EH (cell line): ENCODE measurements at places on chromosomes 16 and 17.

DNA sequence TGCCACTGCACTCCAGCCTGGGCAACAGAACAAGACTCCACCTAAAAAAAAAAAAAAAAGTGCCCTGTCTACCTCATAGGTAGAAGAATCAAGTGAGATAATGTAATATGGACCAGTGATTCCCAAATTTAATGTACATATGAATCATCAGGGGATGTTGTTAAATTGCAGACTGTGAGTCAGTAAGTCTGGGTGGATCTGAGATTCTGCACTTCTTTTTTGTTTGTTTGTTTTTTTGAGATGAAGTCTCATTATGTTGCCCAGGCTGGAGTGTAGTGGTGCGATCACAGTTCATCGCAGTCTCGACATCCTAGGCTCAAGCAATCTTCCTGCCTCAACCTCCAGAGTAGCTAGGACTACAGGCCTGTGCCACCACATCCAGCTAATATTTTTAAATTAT is 31.6 kb downstream of the HOXB1 start:
- DNase-seq, result peak; percentile 38

GRCh38 chr16:78770353-78771091 is 671.1 kb downstream of the WWOX start:
- DNase-seq, result no peak

GRCh38 chr16:3541527-3542155 is 35.6 kb downstream of the NLRC3 start:
- DNase-seq, result no peak

GRCh38 chr17:13576661-13577526 is 24.8 kb downstream of the HS3ST3A1 start:
- DNase-seq, result peak; percentile 40

- no peak for DNase-seq
Measured at GRCh38 chr17:76281573-76282371, 16.6 kb downstream of the UBALD2 start.

- no peak for DNase-seq
Measured at GRCh38 chr16:57794849-57795430, 7.4 kb downstream of the KIFC3 start.

- no peak for DNase-seq
Measured at GRCh38 chr16:28984619-28985135, at the start of gene LAT. LAT (plus strand) TSS chr16:28985052; CDS start chr16:28985418, 366 bp downstream.

GRCh38 chr17:21523497-21524210 is 147.5 kb downstream of the KCNJ12 start:
- no peak for DNase-seq

- peak; percentile 46 for DNase-seq
Measured at GRCh38 chr17:52025236-52025635, 133.3 kb downstream of the CA10 start.

- peak; percentile 32 for DNase-seq
Measured at GRCh38 chr17:71987634-71988033, 133.2 kb upstream of the SOX9 start.

DNA sequence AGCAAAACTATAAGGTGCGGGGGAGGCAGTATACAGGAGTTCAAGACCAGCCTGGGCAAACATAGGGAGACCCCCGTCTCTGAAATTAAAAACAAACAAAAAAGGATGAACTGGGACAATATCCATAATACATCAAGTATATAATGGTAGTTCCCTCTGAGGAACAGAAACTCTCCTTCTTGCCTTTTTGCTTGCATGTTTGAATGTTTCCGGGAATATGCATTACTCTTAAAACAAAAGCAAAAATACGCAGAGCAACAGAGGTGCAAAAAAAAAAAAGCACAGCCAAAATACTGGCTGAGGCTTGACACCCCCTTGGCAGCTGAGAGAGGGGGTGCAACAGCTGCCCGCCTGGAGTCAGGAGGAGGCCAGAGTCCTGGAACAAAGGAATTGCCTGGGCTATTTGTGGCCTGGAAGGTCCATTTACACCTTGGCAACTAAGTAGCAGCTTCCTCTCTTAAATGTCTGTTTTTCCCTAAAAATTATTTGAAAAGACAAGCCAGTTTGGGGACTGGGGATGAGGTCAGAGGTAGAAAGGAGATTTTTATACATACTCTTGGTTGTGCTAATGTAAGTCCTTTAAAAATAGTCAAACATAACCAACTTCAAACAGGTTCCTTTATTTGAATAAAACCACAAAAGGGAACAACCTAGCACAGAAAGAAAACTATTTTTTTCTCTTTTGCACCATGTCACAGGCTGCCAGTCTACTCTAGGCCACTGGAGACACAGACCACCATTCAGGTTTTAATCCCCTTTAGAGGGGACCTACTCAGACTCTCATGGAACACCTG is 19.5 kb downstream of the USP7 start:
- DNase-seq, result no peak

DNA sequence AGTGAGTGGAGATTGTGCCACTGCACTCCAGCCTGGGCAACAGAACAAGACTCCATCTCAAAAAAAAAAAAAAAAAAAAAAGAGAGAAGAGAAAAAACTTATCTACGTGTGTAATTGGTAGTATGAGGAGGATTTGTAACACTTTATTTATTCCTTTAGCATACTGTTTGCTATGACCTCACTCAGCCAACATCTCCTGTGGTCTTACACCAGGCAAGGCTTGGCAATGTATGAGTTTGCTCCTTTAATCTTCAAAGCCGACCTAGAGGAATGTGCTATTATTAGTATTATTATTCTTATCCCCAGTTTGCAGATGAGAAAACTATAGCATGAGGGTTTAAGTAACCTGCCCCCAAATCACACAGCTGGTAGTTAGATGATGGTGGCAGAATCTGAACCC is 35.8 kb upstream of the HAPSTR1 start:
- peak; percentile 48 for DNase-seq

DNA sequence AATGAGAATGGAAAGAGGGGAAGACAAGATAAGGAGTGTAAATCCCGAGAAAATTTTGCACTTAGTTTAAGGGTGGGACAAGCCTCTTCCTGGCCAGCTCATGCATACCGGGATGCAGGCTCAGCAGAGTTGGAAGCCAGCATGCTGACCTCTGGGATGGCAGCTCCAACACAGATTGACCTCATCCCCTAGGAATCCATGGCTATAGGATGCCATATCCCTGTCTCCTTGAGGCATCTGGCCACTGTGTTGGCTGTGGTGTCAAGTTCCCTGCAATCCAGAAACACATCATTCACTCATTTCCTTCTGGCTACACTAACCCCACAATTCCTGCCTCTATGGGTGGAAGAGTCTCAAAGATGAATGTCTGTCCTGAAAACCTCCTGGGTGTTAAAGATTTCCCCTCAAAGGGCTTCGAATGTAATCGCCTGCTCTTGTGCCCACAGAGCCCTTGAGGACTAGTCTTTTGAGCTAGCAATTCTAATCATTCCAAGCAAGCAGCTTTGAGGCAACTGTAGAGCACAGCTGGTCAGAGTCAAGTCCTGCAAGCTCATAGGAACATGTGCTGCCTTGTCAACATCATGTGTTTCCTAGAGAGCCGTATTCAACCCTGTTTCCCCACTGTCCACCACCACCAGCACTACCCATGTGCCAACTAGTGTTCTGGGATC is 141.4 kb downstream of the PMP22 start:
- DNase-seq, result peak; percentile 98
